ENCODE measurements at places on chromosomes 1 and 21. TPM values are rescaled to one million over a fixed set of nuclear protein-coding genes. Genes with fewer than 3 reads are reported as not detected.

The FYB2 gene
- total RNA-seq, result not detected

The APOBEC4 gene
- not detected for total RNA-seq

The UBE2G2 gene
- 40.6 TPM for total RNA-seq

The GNL2 gene
- 47.8 TPM for total RNA-seq

The CHAF1B gene
- 3.6 TPM for total RNA-seq

The PLXNA2 gene
- total RNA-seq, result 6.9 TPM

The CD34 gene
- total RNA-seq, result 0.41 TPM

The COL8A2 gene
- total RNA-seq, result 1.2 TPM

The FCRLA gene
- 0.88 TPM for total RNA-seq
